ENCODE measurements at places on chromosomes 16 and 17.

- DNase-seq = peak; percentile 65
Observed at GRCh38 chr16:2473999-2474876, 689 bp upstream of the TBC1D24 start.

GRCh38 chr17:17737961-17738894 is 57.0 kb downstream of the RAI1 start:
- DNase-seq = no peak

DNA sequence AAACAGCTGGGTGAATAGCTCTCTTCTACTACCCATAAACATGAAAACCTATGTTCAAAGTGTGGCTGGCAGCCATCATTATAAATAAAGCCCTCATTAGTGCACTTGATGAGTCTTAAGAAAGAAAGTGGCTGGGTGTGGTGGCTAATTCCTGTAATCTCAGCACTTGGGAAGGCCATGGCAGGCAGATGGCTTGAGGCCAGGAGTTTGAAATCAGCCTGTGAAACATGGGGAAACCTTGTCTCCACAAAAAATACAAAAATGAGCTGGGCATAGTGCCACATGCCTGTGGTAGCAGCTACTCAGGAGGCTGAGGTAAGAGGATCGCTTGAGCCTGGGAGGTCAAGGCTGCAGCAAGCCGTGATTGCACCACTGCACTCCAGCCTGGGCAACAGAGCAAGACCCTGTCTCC is 28.3 kb upstream of the APPBP2 start:
- no peak for DNase-seq

GRCh38 chr17:38425031-38425430 is 3.2 kb upstream of the ARHGAP23 start:
- DNase-seq = no peak

DNA sequence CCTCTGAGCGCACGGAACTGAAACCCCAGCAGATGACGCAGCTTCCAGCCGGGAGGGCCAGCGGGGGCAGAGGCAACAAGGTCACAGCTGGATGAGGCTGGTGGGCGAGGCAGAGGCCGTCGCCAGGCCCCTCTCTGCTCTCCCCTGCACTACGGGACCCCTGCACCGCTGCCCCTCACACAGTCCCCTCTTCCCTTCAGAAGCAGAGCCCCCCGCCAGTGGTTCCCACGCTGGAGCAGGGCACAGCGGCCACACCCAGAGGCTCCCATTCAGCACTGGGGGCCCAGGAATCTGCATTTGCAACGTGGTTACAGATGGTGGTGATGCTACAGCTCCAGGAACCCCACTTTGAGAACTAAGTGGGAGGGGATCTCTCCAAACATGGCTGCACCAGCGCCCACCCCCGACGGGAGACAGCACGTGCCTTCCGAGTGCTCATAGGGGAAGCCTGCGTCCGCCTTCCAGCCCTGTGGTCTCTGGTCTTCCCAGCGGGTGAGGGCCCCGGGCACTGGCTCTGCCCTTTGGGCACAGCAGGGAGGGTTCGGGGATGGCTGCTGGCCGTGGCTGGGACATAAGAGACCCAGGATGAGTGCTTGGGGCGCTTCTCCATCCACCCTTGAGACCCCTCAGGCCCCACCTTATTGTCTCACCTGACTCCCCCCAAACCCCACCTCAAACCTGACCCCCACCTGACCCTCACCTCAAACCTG is 4.7 kb upstream of the RAB40B start:
- DNase-seq = no peak

DNA sequence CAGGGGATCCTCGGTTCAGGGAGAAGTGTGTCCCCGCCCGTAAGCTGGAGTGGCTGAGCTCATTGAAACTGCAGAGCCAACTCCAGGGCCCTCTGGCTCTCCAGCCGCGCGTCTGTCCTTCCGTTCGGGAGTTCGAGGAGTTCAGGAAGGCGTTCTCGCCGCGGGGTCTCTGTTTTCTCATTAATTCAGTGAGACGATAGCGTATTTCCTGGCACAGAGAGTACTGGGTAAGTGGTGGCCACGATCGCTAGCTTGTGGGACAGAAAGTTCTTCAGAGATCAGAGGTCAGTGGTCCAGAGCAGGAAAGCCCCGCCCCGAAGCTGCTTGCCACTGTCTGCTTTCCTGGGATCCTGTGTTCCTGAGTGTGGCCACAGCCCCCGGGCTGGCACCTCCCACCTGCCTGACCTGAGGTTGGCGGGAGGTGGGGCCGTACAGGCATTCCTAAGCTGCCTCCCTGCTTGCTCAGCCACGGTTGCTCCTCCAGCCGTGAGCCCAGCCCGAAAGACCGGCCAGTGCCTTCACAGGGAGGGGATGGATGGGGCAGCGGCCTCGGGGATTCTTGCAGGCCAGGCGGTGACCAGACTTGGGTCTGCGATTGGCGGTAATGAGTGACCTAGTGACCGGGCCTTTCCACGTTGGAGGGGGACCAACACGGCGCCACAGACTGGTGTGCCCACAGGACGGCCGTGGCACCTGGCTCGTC is 8.9 kb downstream of the BAIAP2 start:
- no peak for DNase-seq

GRCh38 chr16:6892966-6893365 is 439.7 kb upstream of the RBFOX1 start:
- DNase-seq = no peak

- DNase-seq = no peak
Observed at GRCh38 chr16:1042866-1043265, 29.7 kb upstream of the SSTR5 start.

- no peak for DNase-seq
Observed at GRCh38 chr17:81500047-81500446, 12.6 kb downstream of the ACTG1 start.

- no peak for DNase-seq
Observed at GRCh38 chr16:78493573-78493972, 394.1 kb downstream of the WWOX start.

DNA sequence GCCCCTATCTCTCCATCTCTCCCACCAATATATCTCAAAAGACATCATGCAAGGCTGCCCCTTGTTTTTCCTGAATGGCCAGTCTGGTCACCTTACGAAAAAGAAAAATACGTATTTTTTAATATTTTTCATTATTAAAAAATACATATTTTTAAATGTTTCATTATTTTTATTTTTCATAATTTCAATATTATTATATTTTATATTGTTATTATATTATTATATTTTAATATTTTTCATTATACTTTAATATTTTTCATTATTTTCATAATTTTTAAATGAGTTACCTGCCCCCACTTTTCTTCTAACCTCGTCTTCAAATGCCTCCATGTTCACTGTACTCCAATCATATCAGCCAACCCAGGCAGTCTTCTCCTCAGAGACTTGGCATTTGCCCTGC is 116.0 kb upstream of the ERCC4 start:
- DNase-seq = no peak

DNA sequence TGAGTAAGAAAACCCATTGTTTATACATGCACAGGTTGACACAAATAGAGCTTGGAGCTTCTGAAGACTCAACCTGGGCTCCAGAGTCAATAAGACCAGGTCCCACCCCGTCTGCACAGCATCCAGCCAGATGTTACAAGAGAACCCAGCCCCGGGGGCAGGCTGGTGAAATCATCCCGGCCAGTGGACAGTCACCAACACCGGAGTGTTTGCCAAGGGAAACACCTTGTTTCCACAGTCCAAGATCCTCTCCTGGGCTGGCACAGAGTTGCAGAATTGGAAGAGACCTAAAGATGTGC is 90.3 kb downstream of the RAB11FIP4 start:
- DNase-seq = no peak

DNA sequence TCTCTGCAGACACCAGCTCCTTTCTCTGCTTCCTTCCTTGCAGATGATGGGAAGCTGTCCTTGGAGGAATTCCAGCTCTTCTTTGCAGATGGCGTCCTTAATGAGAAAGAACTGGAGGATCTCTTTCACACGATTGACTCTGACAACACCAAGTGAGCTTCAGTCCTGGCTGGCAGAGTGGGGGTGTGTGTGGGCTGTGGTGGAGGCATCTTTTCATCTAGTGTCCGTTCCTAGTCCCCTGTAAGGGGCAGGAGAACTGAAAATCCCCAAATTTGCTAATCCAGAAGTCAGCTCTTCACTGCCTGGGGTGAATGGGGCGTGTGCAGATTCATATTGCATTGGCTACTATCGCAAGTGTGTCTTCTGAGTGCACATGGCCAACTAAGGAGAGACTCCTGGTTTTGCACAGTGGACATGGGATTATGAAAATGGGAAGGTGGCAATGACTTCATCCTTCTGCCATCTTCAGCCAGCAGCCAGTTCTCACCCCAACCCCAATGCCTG is 10.4 kb downstream of the NECAB2 start:
- no peak for DNase-seq

GRCh38 chr17:19012171-19013080 is 7.9 kb upstream of the FAM83G start:
- DNase-seq = no peak

DNA sequence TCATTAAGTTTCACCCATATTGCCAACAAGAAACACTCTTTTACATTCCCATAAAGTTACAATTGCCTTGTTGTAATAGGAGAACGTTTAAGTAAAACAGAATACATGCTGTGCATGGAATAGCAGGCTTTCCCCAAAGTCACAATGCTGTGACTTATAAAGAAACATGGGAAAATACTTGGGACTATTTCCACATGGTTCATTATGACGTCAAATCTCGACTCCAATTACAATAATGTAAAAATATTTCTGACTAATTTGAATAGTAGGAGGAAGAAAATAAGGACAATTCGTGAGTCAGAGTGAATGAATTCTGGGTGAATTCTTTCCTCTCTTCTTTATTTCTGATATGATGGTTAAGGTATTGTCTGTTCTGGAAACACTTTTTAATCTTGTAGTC is 52.8 kb downstream of the CDH11 start:
- DNase-seq = peak; percentile 7

GRCh38 chr16:78137782-78138616 is 38.5 kb downstream of the WWOX start:
- DNase-seq = no peak

- DNase-seq = peak; percentile 30
Observed at GRCh38 chr16:17590711-17591654, 120.2 kb upstream of the XYLT1 start.

DNA sequence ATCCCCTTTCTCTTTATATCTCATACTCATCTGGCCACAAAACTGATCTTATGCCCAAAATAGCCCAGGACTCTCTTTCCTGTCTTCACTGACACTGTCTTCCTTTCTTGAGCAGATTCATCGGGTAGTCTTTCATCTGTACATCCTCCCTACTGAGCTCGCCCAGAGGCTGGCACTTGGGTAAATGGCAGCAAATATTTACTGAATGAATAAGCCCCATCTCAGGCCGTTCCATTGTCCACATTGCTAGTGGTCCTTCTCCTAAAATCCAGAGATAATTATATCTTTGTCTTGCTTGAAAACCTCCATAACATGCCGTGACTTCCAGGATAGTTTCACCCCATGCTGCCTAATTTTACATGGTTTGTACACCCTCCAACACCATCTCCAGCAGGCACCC is 158.1 kb upstream of the SDK2 start:
- DNase-seq = no peak

GRCh38 chr17:8997994-8998628 is 23.2 kb upstream of the NTN1 start:
- DNase-seq = peak; percentile 70

- DNase-seq = no peak
Observed at GRCh38 chr17:2107050-2107449, 52.1 kb downstream of the HIC1 start.

GRCh38 chr17:27858621-27859305 is 34.4 kb downstream of the LYRM9 start:
- DNase-seq = no peak

- no peak for DNase-seq
Observed at GRCh38 chr17:16415031-16415924, at the start of gene TRPV2. Gene TRPV2, plus strand, starts transcription at chr17:16415571. Its CDS starts 2,098 bp downstream, at chr17:16417669.

GRCh38 chr16:82882982-82883835 is 256.4 kb downstream of the CDH13 start:
- no peak for DNase-seq

DNA sequence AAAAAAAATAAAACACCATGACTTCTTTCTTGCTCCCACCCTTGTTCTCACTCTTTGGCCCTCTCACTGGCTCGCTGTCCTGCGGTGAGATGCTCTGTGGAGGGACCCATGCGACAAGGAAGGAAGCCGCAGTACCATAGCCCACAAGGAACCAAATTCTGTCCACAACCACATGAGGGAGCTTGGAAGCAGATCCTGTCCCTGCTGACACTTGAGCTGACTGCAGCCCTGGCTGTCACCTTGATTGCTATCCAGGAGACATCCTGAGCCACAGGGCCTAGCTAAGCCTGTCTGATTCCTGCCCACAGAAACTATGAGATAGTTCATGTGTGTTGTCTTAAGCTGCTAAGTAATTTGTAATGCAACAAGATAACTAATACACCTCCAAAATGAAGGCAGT is 4.8 kb upstream of the MT2A start:
- DNase-seq = peak; percentile 66

DNA sequence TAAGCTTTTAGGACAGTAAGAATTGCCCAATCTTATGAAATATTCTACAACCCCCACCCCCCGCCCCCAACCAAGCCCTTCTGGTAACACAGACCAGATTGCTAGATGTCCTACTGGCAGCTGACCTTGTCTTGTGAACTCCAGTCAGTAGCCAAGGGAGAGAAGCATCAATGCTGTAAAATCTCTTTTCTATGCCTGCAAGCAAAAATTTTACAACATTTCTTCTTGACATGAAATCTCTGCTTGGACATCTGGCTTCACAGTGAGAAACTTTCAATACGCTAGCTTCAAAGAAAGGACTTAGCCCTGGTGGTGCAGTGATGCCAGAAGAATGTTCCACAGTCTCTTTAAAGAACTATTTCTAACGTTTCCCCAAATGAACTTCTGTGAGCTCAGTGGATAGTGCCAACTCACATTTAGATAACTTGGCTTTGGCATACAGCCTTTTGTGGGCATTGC is 169.3 kb upstream of the AXIN2 start:
- no peak for DNase-seq

- DNase-seq = no peak
Observed at GRCh38 chr16:77541165-77541564, 106.3 kb upstream of the ADAMTS18 start.

DNA sequence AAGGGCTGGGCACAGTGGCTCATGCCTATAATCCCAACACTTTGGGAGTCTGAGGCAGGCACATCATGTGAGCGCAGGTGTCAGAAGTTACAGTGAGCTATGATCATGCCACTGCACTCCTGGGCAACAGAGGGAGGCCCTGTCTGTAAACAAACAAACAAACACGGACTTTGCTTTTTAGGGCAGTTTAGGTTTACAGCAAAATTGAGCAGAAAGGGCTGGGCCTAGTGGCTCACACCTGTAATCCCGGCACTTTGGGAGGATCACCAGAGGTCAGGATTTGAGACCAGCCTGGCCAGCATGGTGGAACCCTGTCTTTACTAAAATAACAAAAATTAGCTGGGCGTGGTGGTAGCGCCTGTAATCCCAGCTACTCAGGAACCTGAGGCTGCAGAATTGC is 3.3 kb upstream of the CARHSP1 start:
- DNase-seq = no peak

DNA sequence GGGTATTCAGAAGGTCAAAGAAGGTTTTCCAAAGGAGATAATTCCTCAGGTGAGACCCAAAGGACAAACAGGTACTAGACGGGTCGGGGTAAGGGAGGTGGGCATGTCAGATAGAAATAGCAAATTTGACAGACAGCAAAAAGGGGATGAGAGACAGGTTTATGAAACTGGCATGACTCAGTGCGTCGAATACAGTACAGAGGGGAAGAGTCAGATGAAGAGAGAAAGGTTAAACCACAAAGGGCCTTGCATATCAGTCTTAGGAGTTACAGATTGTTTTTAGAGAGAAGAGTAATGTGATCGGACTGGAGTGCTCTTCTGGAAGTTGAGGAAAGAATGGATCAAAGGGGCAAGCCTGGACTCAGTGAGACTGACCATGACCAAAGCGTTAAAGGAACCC is 88.4 kb downstream of the ZZEF1 start:
- no peak for DNase-seq

All from RKO (cell line).